Forelimb muscle (tissue), 1 donor: ENCODE measurements at places on chromosomes 6 and 20.

GRCh38 chr6:146871611-146872425 lies 273.0 kb downstream of the ADGB start:
- no peak for DNase-seq

- DNase-seq: no peak
Measured at GRCh38 chr6:9537381-9537780, 877.5 kb downstream of the TFAP2A start.

DNA sequence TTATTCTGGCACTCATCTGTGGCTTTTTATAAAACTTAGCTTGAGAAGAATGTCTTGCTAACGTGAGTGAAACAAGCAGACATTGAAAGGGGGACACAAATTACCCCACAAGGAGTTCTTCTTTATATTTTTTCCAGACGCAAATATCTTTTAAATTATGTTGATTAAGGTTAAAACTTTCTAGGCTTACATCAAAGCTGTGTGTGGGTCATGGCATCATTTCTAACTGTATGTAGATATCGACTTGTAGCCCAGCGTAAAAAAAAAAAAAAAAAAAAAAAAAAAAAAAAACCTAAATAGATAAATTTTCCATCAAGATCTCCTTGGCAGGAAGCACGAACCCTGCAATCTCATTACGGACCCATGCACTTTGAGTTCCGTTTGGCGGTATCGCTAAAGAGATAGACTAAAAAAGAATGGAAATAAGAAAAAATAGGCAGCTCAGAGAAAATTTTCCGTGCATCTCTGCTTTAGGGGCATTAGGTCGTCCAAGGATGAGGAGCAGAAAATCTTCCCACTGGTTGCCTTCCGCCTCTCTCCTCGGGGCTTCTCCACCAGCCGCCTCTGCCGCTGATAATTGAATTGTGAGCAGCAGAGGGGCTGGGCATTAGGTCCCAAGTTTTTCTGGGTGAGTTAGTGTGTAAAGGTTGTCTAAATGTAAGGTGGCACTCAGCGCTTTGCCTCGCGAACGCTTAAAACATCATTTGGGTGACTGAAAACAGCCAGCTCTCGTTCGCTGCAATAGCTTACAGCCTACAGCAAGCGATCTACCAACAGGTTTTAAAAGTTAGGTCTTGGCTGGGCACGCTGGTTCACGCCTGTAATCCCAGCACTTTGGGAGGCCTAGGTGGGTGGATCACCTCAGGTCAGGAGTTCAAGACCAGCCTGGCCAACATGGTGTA lies 194.0 kb downstream of the TRIM27 start:
- DNase-seq: no peak

GRCh38 chr20:53408691-53409446 lies 184.8 kb downstream of the ZNF217 start:
- no peak for DNase-seq

DNA sequence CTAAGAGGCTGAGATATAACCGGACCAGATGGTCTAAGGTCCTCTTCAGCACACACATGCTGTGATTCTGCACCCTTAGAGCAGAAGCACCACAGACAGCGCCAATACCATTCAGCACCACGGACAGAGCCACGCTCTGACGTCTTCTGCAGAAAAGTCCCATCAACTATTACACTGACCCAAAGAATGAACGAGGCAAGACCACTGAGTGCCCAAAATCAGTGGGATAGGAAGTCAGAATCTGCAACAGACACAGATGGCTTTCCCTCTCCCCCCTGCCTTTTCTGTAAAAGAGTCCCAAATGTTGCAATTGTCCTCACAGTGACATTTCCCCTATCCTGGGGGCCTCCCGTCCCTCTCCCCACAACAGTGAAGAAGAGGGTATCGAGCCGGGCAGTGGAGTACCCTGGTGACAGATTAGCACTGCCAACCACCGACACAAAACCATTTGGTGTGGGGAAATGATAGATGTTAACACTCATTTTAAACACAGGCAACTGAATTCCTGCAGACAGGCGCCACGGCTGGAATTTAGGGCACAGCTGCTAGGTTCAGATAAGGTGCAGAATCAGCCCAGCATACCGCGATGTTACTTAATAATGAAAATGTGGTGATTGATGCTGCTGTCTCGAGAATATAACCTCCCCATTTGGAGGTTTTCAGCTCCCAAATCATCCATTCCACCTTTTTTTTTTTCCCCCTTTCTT lies 66.6 kb upstream of the CTNNBL1 start:
- DNase-seq: peak; percentile 43

DNA sequence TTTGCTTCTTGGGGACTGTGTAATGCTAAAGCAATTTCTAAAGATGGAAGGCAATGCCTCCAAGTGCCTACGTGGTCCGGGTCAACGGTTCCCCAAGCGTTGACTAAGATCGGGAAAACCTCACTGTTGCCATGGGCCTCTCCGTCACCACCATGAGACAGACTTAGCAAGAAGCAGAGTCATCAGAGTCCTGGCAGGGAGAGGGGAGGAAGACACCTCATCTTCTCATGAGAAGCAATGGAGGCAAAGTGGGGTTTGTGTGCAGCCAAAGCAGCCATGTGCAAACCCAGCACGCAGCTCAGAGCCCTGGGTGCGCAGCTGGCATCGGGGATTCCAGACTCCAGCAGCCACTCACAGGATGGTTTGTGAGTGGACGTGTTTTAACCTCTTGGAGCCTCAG lies 111.4 kb downstream of the SYNDIG1 start:
- DNase-seq: no peak
